Urothelium cell line (cell line): ENCODE measurements at places on chromosomes 3 and 15.

- DNase-seq = no peak
These were observed 310.8 kb downstream of the PTPRG start for GRCh38 chr3:61872077-61872706.

DNA sequence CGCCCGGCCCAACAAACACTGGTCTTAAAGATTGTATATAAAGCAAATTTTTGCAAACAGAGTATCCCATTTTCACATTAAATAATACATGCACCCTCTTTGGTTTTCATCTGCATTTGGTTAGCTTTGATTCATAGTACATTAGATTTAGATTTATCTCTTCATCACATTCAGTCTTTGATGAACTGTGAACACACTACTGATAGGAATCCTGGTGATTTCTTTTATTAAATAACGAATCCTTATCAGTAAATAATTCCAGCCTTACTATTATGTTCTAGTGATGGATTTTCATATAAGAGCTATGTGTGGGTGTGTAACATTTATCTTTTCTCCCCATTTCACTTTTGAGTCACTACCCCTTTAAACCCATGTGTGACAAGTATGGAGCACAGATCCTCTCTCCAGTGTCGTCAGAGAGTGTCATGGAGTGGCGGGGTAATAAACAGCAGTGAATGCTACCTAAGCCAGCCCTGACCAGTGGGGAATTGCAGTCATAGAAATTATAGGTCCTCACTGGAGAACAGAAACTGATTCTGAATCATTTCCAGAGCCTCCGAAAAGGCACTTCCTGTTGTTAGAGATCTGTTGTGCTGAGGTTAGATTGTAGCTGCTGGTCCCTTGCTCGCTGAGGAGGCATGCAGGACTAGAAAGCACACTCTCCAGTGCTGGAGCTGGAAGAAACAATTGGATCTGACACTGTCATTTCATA, 22.0 kb downstream of the SLC7A14 start:
- DNase-seq = no peak

- DNase-seq = no peak
These were observed 269.1 kb downstream of the RAP2B start for GRCh38 chr3:153431076-153431475.

DNA sequence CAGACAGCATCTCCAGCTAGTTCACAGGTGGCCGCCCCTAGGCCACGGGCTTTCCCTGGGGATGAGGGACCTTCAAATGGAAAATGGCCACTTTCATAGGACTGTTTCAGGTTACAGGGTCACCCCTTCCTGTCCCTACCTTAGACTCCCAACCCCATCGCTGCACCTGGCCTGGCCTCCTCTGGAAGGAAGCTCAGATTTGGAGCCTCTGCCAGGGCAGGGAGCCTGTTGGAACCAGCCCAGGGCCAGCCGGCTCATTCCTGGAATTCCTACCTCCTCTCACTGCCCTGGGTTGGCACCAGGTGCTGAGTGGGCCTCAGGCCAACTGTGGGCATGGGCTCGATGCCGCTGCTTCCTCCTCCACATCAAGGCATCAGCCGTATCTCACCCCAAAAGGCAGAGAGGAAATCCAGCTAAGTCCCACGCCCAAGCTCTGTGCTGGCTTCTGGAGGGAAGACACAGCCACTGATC, 42.2 kb downstream of the KLHL25 start:
- peak; percentile 59 for DNase-seq
